Stimulated activated CD4-positive, alpha-beta T cell treated with anti-CD3 and anti-CD28 coated beads, Interleukin-15, amount 100 ng/mL, for 48 hours (primary cell): ENCODE measurements at places on chromosomes 5 and 9.

DNA sequence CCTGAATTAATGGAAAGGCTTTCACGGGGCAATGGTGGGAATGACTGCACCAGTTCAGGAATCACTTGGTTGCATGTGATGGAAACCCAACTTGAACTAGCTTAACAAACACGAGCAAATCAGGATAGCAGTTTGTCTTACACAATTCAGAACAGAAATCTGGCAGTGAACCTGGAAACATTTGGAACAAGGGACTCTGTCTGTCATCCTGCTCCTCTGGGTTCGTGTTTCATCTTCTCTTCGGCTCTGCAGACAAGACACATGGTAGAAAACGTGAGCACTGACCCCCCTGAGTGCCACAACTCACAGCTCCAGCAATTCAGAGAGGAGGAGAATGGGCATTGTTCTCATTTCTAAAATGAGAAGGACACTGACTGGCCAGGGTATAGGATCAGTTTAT, 218.1 kb upstream of the NREP start:
- DNase-seq, result no peak

GRCh38 chr9:125586172-125586511, 120.9 kb downstream of the MAPKAP1 start:
- no peak for DNase-seq

DNA sequence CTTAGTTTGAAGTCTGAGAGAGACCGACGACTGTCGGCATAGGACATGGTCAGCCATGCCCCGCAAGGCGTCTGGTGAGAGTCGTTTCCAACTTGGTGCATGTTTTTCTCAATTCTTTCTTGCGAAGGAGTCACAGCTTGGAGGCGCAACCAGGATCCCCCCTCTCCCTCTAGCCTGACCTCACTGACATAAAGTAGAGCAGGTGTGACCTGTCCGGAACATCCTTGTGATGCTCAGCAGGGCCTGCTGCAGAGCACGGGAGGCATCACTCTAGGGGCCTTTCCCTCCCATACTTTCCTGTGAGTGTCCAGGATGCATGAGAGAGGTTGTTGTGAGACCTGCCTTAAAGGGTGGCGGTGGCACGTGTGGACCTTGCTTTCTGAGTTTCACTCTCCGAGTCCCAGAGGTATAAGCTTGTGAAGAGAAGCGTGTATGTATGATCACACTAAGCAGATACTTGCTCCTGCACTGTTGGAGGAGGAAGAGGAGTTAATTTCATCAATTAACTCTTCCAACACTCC, 5.0 kb downstream of the TENT4A start:
- DNase-seq, result no peak

DNA sequence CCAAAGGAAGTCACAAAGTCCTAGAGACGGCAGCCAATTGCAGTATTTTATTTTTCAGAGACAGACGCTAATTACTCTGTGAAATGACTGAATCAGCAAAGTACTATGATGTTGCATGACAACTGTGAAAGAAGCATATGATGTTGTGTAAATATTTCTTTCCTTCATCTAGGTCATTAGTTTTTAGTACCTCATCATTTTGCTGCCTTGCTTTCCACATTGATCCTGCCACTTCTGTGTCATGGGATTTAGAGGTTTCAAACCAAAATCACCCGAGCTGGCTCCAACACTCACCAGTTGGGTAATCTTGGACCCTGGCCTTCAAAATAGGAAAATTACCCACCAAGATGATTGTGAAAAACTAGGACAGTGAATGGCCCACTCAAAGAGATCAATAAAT, 585.2 kb downstream of the ACTL7B start:
- DNase-seq, result no peak

DNA sequence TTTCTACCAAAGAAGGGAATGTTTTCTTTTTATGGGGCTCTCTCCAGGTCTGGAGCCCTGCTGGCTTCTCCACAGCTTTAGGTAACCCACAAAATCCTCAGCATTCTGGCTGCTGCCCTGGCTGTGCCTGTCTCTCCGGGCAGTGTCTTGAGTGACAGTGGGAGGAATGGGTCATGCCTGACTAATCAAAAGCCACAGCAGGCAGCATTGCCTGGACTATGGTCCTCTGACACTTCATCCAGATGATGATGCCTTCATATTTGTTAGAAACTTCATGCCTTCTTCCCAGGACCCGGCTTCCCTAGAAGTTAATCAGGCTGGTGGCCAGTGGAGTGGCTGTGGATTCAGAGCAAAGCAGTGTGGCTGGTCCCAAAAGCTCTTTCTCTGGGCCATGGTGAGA, 32.2 kb upstream of the TGFBI start:
- no peak for DNase-seq
